ENCODE measurements at places on chromosomes 11 and 22.

- DNase-seq = peak; percentile 58
Observed at GRCh38 chr11:129881570-129882170, 13.7 kb downstream of the NFRKB start.

GRCh38 chr22:25176175-25176574, 23.5 kb upstream of the CRYBB3 start:
- DNase-seq = no peak

DNA sequence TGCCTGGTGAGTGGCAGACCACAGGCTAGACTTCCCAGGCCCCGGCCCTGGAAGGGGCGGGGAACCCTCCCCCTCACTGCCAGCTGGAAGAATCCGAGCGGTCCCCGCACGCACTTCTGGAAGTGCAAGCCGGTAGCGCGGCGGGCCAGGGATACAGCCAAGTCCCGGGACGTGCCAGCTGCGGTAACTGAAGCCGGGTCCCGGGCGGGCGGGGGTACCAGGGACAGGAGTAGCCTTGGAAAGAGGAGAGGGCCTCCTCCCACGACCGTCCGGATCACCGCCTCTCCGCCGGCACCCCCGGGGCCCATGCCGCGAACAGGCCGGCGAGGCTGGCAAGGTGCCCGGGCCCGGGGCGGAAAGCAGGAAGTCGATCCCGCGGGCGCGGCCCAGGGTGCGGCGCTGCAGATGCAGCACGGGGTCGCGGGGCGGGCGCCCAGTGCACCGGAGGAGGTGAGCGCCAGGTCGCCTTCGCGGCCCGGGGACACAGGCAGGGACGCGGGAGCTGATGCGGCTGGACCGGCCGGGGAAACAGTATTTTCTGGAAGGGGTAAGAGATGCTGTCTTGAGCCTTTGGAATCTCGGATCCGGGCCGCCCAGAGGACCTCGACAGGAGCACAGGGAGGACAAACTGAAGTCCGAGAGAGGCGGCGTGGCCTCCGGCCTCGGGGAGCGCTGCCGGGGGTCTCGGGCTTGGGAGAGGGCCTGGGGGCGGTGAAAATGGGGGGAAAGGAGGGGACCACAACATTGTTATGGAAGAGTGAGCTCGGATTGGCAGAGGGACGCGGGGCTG, 783 bp upstream of the SLC35C1 start:
- peak; percentile 71 for DNase-seq

DNA sequence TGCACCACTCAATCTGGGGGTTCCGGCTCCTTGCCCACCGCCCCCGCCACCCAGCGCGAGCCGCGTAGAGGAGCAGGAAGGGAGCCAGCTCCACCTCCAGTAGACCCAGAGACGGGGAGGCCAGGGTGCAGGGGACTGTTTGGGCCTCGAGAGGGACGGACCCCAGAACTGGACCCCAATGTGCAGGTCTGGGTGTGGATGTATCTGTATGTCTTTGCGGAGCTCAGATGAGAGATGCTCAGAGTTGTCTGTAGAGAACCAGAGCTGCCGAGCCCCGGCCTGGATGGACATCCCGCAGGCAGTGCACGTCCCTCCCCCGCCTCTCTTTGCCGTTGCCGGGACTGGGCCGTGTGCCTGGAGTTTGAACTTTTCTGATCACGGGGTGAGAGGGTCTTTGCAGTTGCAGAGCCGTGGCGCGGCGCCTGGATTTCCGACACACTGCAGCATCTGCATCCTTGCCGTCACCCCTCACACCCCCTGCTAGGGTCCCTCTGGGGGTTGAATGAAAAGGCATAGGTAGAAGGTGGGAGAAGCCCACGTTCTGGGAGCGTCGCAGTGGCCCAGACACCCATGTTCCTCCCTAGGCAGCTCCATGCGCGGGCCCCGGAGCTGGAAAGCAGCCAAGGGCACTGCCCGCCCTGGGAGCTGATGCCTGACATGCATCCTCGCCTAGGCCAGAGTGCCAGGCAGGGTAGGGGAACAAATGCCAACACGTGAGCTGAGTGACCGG, 105.2 kb downstream of the KCNQ1 start:
- peak; percentile 0 for DNase-seq

GRCh38 chr11:58654908-58655296, 32.4 kb downstream of the CNTF start:
- no peak for DNase-seq

DNA sequence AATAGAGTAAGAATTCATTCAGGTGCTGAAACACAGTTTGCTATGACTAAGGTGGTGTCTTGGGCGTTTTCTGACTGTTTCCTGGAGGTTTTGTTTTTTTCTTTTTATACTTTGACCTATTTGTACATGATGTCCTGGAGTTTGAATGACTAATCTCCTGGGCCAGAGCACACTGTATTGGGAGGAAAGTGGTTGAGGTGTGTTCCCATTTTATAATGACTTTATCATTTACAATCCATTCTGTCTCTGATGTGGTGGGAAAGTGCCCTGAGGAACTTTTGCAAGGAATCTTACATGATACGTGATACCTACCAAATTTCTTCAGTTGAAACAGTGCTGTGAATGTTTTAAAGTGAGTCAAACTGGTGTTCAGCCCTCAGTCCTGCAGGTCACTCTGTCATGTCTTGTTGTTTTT, 80.8 kb downstream of the TNRC6B start:
- DNase-seq = no peak

GRCh38 chr22:27170491-27170890, 513.1 kb downstream of the MIAT start:
- peak; percentile 76 for DNase-seq

DNA sequence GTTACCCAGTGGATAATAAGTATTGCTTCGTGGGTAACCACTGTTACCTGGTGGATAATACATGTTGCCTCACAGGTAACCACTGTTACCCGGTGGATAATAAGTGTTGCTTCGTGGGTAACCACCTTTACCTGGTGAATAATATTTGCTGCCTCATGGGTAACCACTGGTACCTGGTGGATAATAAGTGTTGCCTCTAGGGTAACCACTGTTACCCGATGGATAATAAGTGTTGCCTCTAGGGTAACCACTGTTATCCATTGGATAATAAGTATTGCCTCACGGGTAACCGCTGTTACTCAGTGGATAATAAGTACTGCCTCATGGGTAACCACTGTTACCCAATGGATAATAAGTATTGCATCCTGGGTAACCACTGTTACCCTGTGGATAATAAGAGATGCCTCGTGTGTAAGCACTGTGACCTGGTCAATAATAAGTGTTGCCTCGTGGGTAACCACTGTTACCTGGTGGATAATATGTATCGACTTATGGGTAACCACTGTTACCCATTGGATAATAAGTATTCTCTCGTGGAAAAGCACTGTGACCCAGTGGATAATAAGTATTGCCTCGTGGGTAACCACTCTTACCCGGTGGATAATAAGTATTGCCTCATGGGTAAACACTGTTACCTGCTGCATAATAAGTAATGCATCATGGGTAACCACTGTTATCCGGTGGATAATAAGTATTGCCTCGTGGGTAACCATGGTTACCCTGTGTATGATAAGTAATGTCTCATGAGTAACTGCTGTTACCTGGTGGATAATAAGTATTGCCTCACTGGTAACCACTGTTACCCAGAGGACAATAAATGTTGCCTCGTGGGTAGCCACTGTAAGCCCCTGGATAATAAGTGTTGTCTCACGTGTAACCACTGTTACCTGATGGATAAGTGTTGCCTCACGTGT, 20.1 kb upstream of the NXPE4 start:
- no peak for DNase-seq

GRCh38 chr11:102470251-102470650, 17.7 kb upstream of the TMEM123 start:
- no peak for DNase-seq

DNA sequence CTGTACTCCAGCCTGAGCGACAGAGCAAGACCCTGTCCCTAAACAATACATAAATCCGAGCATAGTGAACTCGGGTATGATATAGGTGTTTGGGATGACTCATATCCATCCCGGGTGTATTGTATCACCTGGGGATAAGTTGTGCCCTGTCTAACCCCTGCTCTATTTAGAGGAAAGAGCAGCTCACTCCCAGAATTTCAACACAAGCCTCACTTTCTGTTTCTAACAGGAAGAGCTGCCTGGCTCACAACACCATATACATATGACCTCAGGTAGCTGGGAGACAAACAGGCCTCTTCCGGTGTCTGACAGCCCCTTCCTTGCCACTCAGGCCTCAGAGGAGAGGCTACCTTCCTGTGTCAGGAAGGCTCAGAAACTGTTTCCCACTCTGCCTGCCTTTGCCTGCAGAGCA, 9.9 kb upstream of the MICALL1 start:
- DNase-seq = no peak

- peak; percentile 71 for DNase-seq
Observed at GRCh38 chr22:25495285-25495684, 69.2 kb upstream of the GRK3 start.

DNA sequence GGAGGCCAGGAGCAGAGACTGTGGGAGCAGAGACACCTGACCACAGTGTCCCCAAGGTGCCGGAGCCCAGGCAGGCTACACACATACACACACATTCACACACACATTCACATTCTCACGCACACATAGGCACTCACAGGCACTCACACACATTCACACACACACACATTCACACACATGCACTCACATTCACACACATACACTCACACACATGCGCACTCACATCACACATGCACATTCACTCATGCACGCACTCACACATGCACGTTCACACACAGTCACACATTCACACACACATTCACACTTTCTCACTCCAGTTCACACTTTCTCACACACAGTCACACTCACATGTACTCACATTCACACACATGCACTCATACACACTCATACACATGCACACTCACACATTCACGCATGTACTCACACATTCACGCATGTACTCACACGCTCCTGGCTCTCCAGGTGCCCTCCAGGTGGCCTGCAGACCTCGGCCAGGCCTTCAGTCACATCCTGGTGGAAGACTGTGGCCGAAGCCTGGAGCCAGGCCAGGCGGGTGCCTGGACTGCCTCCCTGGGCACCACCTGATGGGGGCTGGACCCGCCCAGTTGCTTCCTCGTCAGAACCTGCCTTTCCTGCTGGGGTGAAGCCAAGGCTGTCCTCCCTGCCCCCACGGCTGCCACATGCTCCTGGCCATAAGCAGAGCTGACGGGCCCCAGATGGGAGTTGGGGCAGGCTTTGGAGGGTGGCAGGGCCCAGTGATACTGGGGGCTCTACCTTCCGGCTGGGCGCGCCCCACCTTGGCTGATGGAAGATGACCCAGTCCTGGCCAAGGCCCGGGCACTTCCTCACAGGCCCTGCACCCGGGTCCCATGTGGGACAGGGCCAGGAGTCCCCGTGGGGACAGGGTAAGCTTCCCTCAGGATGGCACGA, 89.5 kb downstream of the WNT7B start:
- DNase-seq = peak; percentile 25

DNA sequence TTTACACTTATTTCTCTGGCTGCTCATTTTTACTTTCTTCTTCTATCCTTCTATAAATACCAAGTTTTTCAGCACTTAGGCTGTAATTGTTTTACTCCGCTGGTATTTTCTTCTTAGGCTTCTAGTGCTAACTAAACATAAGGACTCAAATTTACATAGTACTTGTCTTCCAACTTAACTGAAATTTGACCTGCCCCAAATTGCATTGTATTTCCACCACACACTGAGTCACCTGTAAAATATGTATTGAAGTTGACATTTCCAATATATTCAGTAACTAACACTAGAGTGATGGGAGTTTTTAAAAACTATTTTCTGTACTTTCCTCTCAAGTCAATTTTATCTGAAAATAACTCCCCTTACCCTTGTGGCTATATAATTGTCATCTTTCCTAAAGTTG, 1794.1 kb upstream of the RAG2 start:
- DNase-seq = no peak

GRCh38 chr22:19755145-19755710, 5.3 kb upstream of the TBX1 start:
- no peak for DNase-seq

DNA sequence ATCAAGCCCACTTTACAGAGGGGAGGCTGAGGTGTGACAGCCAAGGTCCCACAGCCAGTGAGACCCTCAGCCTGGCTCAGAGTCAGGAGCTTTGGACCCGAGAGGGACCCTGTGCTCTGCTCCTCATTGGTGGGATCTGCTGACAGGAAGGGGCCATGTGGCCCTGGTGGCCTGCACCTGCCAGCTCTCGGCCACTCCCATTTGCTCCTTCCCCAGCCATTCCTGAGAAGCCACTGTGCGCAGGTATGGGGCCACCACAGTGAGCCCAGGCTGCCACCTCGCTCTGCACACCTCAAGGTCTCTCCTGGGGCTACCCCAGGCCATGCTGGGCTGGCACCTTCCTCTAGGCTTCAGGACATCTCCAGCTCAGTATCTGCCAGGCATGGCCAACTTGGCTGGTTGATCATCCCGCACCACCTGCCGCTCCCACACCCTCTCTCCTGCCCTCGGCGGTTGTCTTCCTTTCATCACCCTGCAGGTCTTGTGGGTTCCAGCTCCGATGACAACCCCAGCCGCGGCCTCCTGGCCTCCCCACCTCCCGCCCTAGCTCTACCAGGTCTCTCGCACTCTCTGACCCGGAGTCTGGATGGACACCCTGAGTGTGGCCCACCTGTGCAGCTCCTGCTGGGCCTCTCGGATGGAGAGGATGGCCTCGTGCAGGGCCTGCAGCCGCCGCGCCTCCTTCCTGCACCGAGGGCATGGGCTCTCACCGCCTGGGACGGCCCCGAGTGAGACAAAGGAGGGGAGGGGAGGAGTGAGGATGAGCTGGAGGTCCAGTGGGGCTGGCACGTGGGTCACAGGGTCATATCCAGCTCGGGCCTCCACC, 32.2 kb upstream of the CARS1 start:
- DNase-seq = no peak

DNA sequence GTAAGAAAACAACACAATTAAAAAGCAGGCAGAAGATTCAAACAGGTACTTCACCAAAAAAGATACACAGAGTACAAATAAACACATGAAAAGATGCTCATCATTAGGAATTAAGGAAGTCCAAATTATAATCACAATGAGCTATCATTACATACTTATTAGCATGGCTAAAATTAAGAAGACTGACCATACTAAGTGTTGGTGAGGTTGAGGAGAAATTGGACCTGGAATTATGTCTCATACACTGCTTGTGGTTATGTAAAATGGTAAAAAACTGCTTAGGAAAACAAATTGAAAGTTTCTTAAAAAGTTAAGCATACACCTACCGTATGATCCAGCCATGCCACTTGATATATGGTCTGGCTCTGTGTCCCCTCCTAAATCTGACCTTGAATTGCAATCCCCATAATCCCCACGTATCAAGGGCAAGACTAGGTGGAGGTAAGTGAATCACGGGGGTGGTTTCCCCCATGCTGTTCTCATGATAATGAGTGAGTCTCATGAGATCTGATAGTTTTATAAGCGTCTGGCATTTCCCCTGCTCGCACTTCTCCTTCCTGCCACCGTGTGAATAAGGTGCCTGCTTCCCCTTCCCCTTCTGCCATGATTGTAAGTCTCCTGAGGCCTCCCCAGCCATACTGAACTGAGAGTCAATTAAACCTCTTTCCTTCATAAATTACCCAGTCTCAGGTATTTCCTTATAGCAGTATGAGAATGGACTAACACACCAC, 4.8 kb downstream of the SAAL1 start:
- DNase-seq = no peak

Data from BE2C (cell line).